ENCODE measurements at places on chromosomes 2 and 18. TPM values are rescaled to one million over a fixed set of nuclear protein-coding genes. Genes with fewer than 3 reads are reported as not detected.

CSRNP3 gene
- total RNA-seq: 3.9 TPM

IL1R2 gene
- total RNA-seq: 0.53 TPM

SH3BP4 gene
- total RNA-seq: 51.2 TPM

IKZF2 gene
- 16.8 TPM for total RNA-seq

IL1RL1 gene
- 2.5 TPM for total RNA-seq

NEU2 gene
- total RNA-seq: not detected

PCARE gene
- total RNA-seq: not detected

RFTN2 gene
- total RNA-seq: 1.9 TPM
